ENCODE measurements at places on chromosomes 7 and 10.

- no peak for DNase-seq
These were observed 14.1 kb downstream of the CRYGN start for GRCh38 chr7:151425670-151426440.

GRCh38 chr10:121800831-121801230 lies 127.0 kb downstream of the ATE1 start:
- DNase-seq = no peak

- no peak for DNase-seq
These were observed 178.0 kb downstream of the LRRN3 start for GRCh38 chr7:111268941-111269340.

DNA sequence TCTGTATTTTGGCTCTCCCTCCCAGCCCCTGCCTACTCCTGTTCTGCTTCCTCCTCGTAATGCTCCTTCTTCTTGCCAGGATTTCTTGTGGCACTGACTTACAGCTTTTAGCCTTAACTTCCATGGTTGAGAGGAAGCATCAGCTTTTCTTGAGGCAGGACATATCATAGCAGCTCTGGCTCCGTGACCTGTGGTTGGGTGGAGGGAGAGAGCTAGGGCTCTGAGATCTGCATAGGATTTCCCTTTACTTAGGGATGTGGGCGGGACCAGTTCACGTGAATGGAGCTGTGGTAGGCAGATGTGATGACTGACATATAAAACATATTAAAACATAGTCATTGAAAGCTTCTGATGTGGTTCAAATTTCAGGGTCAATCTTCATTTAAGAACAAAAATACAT lies 10.6 kb upstream of the RAB11FIP2 start:
- DNase-seq = no peak

DNA sequence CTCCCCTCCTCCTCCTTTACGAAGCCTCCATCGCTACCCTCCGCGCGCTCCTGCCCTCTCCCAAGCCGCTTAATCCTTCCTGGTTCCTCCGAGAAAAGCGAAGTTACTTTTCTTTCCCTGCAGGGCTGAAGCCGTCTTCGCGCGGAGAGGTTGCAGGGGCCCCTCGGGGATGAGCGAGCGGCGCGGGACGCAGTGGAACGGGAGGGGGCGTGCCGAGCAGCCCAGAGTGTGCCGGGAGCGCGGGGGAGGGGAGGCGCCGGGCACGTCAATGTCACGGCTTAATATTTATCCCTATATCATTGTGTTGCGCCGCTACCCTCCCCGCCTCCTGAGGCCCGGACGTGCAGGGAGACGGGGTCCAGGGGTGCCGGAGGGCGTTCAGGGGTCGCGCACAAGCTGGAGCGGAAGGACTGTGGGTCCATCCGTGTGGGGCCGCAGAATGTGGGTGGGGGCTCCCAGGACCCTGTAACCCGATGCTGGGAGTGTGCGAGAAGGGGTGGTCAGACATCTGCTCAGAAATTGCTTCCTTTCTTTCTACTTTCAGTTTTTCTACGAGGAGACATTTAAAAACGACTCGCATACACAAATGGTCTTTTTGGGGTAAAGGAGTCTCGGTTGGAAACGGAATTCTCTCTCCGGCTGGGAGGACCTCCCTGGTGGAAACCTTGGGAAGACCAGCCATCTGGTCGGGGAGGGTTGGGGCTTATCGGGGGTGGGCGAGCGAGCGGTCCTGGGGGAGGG lies 2.4 kb downstream of the CDK6 start:
- peak; percentile 70 for DNase-seq

DNA sequence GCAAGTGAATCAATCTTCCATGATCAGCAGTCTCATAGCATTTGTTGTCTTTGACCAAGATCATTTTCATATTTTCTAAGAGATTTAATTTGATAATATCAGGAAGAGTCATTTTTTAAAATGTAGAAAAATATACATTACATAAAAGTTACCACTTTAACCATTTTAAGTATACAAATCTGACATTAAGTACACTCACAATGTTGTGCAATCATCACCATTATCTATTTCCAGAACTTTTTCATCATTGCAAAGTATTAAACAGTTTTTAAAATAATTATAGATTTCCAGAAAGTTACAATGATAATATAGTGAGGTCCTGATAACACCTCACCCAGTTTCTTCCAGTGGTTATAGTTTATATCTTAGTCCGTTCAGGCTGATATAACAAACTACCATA lies 222.5 kb upstream of the RHOBTB1 start:
- no peak for DNase-seq

DNA sequence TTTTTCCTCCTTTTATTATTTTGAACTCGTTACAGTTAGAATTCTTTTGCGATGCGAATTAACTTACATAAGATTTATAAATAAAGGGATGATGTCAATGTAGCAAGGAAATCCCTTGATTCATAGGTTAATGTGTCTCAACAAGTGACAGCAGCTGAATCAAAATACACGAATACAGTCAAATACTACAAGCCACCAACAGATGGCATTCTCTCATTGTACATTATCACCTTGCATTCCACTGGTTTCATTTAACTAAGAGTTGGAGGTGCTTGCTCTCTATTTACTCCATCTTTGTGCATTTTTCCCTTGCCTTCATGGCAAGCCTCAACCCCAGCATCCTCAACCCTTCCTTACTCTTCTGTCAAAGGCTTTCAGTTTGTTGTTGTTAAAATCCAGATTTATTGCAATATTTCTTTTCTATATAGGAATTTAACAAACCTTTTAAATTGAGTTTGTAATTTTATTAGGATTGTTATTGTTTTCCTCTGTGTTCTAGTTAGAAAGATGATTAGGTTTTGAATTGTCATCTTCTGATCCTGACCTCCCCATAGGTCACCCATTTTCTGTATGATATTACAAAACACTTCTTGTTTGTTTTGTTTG lies 78.3 kb downstream of the SLC25A40 start:
- no peak for DNase-seq

DNA sequence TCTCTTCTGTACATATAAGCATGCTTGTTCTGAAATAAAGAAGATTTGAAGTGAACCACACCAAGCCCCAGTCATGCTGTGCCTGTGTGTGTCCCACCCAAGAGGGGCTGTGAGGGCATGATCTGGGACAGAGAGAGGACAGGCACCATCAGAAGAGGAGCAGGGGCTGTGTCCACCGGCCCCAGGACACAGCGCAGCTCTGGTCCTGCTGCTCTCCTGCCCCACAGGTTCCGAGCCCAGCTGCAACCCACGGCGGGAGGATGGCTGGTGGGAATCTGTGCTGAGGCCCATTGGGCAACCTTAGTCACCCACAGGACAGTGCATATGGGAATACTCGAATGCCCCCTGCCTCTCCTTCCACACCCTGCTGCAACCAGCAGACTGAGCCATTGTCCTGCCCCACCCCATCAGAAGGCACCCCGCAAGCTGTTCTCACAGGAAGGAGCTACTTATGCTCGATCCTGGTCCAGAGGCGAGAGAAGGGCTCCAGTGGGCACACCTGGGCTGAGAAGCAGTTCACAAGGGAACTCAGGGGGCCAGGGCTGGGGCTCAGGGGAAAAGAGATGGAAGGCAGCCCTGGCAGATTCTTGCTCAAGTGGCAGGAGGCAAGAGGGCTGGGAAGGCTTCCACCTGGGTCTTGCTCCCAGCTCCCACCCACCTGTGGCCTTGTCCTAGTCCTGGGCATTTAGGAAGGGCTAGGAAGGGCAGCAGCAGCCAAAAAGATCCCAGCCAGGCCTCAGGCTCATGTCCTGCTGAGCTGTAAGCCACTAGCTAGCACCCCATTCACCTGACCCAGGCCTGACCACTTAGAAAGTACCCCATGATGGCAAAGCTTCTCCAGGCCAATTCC lies 31.9 kb downstream of the LDB3 start:
- no peak for DNase-seq

DNA sequence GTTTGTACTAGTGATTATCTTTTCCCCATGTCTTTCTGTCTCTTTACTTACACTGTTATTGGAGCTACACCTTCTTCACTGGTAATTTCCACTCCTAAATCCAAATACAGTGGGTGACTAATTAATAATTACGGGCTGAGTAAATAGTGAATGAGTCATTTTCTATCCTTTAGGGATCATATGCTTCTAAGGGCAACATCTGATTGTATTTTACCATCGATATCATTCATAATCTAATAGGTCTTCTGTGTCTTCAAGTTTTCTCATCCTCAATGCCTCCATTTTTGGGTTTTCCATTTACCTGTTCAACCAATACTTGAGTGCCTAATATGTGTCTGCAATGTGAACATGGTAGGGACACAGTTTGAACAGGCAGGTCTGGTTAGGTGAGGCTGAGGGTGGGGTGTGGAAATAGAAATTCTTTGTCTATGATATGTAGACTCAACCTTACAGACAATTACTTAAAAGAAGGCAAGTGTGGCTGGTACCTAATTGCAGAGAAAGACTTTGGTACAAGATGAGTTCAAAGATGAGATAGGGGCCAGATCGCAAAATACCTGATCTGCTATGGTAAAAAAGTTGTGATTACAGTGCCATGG lies 5.9 kb upstream of the DHX32 start:
- DNase-seq = no peak

GRCh38 chr10:4403638-4404252 lies 422.3 kb upstream of the AKR1E2 start:
- DNase-seq = no peak

DNA sequence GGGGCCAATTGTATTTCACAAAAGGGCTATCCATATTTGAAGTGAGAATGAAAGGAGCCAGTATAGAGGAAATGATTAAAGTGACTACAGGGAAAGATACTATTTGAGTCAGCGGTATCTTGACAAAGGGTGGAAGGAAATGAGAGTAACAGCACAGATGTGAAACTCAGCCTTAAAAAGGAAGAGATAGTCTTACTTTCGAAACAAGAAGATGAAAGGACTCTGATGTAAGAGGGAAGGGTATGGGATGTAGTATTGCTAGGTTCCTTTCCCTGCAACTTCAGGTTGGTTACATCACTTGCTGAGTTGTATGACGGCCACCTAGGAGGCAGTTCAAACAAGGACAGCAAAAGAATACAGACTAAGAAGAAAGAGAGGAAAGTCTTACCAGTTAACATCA lies 13.7 kb downstream of the CISD1 start:
- DNase-seq = no peak

GRCh38 chr7:117111535-117111934 lies 158.2 kb downstream of the ST7 start:
- DNase-seq = no peak

GRCh38 chr7:148050492-148051158 lies 539.9 kb upstream of the C7orf33 start:
- DNase-seq = no peak

GRCh38 chr10:103890688-103891087 lies 27.3 kb downstream of the STN1 start:
- no peak for DNase-seq

GRCh38 chr10:124291001-124291701 lies 127.6 kb downstream of the OAT start:
- no peak for DNase-seq

DNA sequence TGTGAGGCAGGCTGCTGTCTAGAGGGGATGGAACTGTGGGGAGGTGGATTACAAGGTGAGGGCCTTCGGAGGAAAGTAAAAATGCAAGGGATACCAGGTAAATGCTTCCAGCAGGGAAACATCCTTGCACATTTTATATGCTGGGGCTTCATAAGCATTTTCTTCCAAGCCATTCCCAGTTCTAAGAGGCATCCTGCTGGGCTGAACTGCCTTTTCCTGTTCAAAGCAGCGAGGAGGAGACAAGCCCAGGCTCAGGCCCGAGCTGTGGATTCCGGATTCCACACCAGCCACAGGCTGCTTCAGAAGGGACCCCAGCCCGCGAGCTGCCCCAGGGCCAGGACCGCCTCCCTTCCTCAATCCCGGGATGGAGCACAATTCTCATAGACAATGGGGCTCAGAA lies 249.7 kb downstream of the TNS3 start:
- DNase-seq = no peak

- DNase-seq = no peak
These were observed 70.4 kb upstream of the ITPRID1 start for GRCh38 chr7:31443457-31443856.

DNA sequence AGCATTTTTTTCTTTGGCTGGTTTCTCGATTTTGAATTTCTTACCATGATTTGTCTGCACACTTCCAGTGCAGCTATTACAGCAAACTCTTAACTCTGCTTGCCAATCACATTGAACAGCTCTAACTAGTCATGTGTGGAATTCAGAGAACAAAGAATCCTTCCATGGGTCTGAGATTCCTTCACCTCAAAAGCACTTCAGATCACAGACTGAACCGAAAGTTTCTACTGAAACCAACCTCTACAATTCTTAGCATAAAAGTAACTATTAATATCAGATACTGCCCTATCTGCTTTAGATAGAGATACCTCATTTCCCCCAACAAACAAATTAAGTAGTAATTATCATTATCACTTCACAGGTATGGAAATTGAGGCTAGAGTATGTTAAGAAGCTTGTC lies 56.5 kb upstream of the SP4 start:
- DNase-seq = no peak

- DNase-seq = no peak
These were observed 228.7 kb downstream of the SKIDA1 start for GRCh38 chr10:21296575-21297355.

DNA sequence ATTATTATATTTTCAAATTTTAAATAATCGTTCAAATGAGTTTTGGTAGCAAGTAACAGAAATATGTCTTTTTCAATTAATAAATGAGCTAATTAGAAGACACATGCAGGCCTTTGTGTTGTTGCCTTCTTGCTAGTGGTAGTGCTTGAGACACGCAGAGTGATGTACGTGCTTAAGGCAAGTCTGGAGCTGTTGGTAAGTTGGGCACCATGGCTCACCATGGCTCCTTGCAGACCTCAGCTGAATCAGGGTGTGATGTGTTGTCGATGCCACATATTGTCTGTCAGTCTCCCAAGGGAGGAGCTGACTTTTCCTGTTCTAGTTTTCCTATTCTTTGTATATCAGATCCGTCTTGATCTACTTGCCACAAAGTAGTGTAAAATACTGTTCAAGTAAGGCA lies 8.3 kb downstream of the CDK14 start:
- no peak for DNase-seq

GRCh38 chr7:129144095-129144833 lies at the start of gene TSPAN33:
TSPAN33 (plus strand) TSS chr7:129144707; CDS start chr7:129144981, 274 bp downstream.
- peak; percentile 81 for DNase-seq

GRCh38 chr10:21488957-21489446 lies 36.5 kb downstream of the SKIDA1 start:
- DNase-seq = no peak

DNA sequence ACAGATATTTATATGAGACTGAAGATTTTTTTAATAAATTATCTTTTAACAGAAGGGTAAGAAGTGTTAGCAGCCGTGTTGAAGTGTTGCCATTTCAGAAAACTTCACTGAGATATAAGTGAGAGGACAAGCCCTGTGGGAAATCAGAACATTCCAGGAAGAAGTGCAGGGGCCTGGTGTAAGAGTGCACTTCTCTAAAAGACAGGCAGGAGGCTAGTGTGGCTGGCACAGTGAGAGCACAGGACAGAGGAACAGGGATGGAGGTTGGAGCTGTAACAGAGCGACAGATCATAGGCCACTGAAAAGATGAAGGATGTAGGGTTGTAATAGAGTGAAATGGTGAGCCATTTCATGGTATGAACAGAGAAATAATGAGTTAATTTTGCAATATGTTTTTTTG lies 608.9 kb downstream of the SORCS1 start:
- DNase-seq = no peak

- no peak for DNase-seq
These were observed 9.3 kb downstream of the TCF7L2 start for GRCh38 chr10:112959207-112959838.
